ENCODE measurements at places on chromosomes 7 and 10.

DNA sequence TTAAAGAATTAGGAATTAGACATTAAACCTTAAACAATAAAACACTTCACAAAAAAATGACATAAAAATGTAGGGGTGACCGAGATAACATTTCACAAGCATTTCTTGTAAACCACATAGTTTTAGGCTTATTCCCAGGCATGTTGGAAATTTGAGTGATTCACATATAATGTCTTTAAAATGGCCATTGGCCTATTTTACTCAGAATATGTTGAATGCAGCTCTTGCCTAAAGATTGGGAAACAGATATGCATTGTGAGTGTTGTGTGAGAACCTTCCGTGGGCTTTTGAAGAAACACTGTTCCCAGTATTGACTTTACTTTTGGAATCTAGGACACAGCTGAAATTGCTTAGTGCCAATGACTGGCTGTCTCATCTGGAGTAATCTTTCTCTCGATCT lies 79.6 kb downstream of the ARL5B start:
- no peak for DNase-seq

- DNase-seq = no peak
Measured at GRCh38 chr10:86755454-86755739, 1.0 kb upstream of the BMPR1A start.

DNA sequence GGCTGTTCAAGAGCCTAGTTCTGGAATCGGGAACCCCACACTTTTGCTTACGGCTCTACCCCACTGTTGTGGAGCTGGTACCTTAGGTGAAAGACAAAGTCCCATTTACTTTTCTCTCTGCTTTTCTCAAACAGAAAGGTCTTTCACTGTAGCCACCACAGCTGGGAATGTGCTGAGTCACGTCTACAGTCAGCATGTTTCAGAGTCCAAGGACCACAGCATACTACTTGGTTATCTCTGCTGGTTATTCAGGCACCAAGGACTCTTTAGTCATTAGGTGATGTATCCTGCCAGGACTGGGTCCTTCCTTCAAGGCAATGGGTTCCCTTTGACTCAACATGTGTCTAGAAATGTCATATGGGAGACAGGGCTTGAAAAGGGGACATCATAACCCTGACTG lies 266.8 kb upstream of the STEAP1 start:
- no peak for DNase-seq

DNA sequence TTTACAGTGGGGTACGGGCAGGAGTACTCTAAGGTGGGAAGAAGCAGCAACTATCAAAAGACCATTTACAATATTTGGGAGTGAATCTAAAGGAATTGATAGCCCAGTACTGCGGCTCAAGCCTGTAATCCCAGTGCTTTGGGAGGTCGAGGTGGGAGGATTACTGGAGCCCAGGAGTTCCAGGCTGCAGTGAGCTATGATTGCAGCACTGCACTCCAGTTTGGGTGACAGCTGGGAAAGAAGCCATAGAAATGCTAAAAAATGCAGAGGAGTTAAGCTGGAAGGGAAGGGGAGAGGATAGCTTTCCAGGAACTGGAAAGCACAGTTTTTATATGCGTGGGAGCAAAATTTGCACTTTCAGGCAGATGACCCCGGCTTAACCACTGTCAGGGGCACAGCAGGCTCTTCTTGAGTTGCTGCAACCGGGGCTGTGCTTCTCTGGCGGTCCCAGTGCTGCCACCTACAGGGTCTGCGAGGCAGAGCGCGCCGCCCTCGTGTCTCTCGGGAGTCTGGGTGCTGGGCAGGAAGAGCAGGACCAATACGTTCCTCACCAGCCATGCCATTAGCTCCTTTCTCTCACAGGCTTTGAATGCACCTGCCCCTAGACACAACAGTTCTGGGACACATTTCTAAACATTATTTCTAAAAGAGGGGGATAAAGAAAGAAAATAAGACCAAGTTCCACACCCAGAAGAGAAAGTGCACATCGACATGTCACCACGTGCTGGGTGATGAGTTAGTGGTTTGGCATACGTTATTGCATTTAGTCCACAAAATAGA lies 10.1 kb upstream of the BMPER start:
- DNase-seq = peak; percentile 87

GRCh38 chr7:150379441-150380379 lies 580 bp downstream of the ZNF775 start:
- DNase-seq = peak; percentile 66

- peak; percentile 75 for DNase-seq
Measured at GRCh38 chr10:77926566-77927401, at the start of gene DLG5. Gene DLG5 (minus strand): TSS chr10:77926755. CDS start chr10:77926520, 235 bp downstream.

GRCh38 chr10:99484626-99485581 lies 47.8 kb upstream of the NKX2-3 start:
- no peak for DNase-seq

- DNase-seq = no peak
Measured at GRCh38 chr7:17700138-17700537, 240.2 kb downstream of the SNX13 start.

DNA sequence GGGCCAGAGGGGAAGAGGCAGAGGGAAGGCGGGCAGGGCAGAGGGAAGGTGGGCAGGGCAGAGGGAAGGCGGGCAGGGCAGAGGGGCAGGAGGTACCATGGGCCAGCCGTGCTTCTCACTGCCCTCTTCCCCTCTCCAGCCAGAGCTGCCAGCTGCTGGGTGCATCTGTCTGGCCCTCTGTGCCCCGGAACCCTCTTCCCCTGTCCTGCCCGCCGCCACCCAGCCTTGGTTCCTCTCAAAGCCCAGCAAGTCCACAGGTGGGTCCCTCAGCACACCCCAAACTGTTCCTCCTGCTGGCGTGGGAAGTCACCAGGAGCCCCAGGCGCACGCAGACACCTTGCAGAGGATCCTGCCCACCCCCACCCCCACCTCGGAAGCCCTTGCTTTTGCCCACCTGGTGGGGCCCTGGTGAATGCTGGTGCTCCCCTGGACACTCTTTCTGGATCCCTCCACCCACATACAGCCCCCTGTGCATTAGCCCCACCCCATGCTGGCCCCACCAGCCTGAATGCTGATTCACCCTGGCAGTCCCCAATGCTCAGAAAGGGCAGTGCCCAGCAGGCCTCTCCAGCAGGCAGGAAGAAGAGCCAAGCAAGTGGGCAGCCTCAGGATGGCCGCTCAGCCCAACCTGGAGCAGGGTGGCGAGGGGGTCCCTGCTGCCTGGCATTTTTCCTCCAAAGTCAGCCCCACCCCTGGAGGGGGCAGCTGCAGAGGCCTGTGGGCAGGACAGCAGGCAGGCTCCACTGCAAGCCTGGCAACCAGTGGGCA lies 1.9 kb upstream of the PWWP2B start:
- DNase-seq = no peak

DNA sequence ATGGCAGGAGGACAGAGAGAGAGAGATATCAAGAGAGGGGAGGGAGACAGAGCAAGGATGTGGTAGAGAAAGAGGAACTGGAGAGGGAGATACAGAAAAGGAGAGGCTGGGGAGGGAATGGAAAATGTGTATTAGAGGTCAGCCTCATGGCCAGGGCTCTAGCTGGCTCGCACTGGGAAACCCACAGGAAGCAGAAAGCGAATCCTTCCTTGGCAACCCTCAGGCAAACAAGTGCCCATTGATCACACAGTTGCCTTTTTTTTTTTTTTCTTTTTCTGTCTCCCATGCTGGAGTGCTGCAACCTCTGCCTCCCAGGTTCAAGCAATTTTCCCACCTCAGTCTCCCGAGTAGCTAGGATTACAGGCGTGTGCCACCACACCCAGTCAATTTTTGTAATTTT lies 391.2 kb downstream of the TYW1 start:
- DNase-seq = no peak

DNA sequence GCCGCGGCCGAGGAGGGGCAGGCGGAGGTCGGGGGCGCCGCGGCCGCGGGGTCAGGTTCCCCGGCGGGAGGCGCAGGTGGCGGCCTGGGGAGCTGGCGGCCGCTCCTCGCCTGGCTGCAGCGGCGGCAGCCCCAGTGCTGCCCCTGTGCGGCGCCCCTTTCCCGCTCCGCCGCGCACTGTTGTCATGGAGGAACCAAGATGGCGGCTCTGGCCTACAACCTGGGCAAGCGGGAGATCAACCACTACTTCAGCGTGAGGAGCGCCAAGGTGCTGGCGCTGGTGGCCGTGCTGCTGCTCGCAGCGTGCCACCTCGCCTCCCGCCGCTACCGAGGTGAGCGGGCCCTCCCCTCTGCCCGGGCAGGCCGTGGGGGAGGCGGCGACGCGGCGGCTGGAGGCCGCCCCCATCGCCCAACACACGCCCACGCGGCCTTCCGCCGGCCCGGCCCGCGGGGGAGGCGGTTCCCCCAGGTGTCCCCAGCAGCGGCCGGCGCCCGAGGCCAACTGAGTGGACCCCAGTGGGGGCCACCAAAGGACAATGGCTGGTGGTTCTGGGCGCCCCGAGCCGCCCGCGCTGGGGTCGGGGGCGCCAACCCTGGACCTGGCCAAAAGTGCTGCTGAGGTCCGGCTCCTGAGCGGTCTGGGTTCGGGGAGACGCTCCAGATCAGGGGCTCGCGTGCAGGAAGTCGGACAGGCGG lies 425 bp downstream of the CASD1 start:
- DNase-seq = peak; percentile 70

DNA sequence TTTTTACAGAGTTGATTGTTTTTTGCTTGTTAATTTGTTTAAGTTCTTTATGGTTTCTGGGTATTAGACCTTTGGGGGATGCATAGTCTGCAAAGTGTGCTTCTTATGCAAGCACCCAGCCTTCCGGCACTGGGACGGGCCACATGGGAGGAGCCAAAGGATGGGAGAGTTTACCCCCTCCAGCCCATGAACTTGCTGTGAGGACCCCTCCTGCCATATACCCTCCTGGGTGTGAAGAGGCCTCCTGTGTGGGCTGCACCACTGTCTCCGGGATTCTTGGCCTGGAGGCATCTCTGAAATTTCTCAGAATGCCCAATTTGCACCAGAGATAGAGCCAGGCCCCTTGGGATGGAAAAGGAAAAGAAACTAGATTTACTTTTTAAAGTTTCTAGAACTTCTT lies 150.7 kb downstream of the MGMT start:
- no peak for DNase-seq

DNA sequence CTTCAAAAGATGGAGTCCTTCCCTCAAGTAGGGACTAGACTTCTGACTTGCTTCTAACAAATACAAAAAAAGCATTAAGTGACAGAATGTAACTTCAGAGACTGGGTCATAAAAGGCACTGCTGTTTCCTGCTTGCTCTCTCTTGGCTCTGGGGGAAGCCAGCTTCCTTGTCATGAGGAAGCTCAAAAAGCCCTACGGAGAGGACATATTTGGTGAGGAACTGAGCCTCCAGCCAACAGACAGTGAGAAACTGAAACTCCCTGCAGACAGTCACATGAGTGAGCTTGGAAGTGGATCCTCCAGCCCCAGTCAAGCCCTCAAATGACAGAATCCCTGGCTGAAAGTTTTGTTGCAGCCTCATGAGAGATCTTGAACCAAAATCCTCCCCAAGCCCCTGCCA lies 26.3 kb upstream of the SLC35G1 start:
- DNase-seq = no peak

- DNase-seq = no peak
Measured at GRCh38 chr10:12459762-12460161, 110.4 kb downstream of the CAMK1D start.

- no peak for DNase-seq
Measured at GRCh38 chr7:26183545-26184280, 16.8 kb downstream of the HNRNPA2B1 start.

- peak; percentile 35 for DNase-seq
Measured at GRCh38 chr10:104045151-104046089, 40.3 kb downstream of the COL17A1 start.

DNA sequence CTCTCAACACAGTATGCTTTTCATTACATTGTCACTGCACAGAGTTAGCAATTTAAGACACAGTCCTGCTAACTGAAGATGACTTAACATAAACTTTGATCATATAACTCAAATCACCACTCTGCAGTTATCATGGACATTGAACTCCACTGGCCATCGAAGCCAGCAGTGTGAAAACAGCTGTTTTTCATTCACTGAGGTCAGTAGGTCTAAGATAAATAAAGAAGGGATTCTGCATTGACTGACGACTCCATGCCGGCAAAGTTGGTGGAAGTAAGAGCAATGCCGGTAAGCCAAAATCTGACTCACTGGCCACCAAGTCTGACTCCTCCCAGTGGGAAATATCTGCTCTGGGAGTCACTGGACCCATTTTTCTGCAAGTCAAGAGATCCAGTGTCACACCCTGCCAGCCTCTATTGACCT lies 449.9 kb upstream of the ANKRD30A start:
- no peak for DNase-seq

GRCh38 chr7:50226669-50227068 lies 77.8 kb upstream of the IKZF1 start:
- no peak for DNase-seq

GRCh38 chr7:70590126-70590854 lies 541.7 kb upstream of the GALNT17 start:
- peak; percentile 53 for DNase-seq

- no peak for DNase-seq
Measured at GRCh38 chr7:159063046-159063840, 81.4 kb downstream of the VIPR2 start.

DNA sequence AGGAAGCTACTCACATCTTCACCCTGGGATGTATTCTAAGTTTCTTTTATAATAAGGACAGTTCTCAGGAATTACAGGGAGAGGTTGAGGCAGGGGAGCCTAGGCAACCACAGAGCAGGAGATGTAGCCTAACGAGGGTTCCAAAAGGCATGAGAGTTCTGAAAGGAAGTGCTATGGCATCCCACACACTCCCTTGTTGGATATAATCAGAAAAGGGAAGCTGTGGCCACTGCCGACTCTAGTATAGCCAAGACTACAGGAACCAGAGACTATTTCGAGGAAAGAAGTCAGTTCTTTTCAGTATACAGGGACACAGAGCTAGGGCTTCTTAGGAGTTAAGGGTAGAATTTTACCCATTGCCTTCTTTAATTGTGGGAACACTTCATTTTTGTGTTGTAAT lies 11.0 kb downstream of the PRR15 start:
- no peak for DNase-seq

GRCh38 chr10:99318048-99318447 lies 11.1 kb upstream of the CNNM1 start:
- no peak for DNase-seq

DNA sequence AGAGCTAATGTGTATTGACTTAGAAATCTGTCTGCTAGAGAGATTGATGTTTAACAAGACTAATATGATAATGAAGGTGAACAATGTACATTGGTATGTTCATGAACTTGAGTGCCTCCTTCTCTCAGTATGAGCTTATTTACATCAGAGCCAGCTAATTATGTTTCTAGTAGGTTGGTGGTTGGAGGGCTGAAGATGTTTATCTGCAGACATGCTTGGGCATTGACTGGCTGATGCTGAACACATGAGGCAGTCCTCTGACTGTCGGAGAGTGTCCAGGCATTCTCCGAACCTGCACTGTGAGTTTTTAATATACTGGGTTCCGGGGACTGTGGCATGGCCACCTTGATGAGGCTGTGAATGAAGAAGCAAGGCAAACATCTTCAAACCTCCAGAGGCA lies 47.5 kb downstream of the BMPER start:
- DNase-seq = no peak

- no peak for DNase-seq
Measured at GRCh38 chr7:137316648-137317353, 26.7 kb downstream of the PTN start.
